Trophoblast cell (in vitro differentiated cells and primary cell): ENCODE measurements at places on chromosomes 12 and 14.

DNA sequence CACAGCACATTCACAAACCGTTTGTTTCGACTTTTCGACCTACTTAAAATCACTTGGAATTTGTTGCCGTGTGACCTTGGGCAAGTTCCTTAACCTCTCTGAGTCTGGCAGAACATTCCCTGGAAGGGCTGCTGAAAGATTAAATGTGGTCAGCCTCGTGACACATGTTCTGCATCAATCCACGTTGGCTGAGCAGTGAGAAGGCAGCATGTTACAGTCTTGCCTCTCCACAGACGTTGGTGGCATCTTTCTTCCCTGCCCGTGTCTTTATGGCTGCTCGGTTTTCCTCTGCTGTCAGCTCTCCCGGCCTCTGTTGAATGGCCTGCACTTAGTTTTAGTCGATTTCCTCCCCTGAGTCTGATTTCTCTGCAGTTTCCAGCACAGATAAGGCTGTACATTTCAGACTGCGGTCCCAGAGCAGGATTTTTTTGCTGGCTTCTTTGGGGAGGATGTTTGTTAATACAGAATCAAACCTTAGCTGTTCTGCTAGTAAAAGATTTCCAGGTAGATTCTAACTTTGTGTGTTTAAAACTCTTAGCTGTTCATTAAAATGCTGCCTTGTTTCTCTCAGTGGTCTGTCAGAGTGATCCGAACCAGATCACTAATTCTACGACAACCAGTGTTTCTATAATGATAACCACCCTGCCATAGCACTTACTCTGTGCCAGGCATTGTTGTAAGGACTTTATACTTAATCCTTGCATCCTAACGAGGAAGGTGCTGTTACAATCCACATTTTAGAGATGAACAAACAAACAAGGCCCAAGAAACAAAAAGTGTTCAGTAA lies 217.1 kb downstream of the CHST11 start:
- no peak for DNase-seq

GRCh38 chr12:65466911-65467310 lies 188.4 kb downstream of the MSRB3 start:
- no peak for DNase-seq

GRCh38 chr12:3491938-3492792 lies 1.2 kb downstream of the PRMT8 start:
- DNase-seq: peak; percentile 36

DNA sequence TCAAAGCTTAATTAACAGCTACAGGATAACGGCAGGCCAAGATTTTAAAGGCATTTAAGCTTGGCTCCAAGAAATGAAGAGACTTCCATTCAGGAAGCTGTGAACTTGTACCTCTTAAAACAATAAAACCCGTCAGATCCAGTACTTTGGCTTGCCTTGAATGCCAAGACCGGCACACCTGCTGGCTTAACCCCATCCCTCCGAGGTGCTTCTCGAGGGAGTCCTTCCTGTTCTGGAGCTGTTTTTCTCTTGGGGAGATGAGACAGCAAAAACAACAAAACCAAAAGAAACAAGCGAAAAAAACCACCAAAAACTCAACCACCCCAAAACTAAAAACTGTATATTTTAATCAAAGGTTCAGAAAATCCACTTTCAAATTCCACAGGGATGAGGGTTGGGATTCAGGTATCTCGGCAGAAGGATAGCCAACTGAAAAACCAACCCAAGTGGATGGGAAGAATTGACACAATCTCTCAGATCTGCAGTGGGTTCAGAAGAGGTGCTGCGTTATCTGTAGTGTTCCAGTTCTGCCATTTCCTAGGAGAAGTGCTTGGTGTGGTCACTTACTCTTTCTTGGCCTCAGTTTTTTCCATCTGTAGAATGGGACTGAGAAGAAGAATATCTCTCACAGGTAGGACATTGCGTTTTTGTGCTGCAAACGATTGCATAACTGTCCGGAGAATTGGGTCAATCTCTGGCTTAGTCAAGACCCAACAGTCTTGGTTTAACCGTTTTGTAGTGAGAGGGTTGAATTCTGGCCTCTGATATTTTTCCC lies 420.1 kb downstream of the VRK1 start:
- DNase-seq: no peak

GRCh38 chr14:60691383-60692113 lies 32.6 kb downstream of the SIX4 start:
- DNase-seq: no peak

DNA sequence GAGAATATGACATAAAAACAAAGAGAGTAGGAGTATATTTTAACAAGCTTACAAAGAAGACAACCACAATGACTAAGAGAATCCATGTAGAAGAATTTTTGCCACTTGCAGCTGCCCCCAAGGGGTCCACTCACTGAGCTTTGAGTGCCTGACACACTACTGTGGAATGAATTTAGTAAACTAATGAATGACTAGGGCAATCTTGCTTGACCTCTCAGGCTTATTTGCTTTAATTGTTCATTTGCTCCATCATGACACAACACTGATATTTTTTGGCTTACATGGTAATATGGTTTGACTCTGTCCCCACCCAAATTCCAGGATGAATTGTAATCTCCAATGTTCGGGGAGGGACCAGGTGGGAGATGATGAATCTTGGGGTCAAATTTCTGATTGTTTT lies 249.1 kb upstream of the FAR2 start:
- DNase-seq: no peak

DNA sequence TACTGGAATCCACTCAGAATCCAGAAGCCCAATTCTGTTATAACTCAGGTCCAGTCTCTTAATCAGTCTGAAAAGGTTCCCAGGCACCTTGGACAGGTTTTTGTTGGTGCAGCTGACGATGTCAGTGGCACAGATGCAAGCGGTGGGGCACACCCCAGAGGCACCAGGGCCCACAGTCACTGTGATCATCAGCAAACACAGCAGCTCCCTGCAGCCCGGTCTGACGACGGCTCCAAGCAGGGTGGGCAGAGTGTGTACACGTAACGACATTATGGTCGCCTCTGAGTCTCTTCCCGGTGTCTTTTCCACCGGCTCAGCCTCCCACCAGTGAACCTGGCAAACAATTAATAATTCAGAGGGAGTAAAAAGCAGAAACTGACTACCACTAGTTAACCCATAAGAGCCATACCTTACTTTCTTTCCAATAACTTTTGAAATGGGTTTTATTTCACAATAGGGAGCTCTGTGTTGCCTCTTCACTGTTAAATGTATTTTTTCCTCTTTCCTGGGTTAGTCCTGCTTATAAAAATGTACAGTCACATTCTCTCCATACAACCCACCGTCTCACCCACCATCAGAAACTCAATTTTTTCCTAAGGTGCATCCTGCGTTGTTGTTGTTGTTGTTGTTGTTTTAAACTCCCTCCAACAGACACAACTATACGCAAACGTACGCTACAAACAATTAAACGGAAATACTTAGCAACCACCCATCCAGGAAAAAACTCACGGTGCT lies 521 bp upstream of the PCED1B start:
- DNase-seq: no peak

DNA sequence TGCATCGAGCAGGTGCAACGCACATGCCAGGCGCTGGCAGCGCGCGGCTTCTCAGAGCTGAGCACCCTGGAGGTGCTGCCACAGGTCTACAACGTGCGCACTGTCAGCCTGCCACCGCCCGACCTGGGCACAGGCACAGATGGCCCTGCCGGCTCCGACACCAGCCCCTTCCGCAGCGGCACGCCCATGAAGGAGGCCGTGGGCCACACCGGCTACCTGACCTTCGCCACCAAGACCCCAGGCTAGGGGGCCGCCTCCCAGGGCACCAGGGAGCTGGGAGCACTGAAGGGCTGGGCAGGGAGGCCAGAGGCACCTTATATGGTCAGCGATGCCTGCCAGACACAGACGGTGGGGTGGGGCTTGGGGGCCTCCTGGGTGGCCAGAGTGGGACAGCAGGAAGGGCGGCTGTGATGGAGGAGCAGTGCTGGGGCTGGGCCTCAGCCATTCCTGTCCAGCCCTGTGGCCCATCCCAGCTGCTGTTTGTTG lies 5.6 kb downstream of the TRMT61A start:
- no peak for DNase-seq

- DNase-seq: peak; percentile 44
Measured at GRCh38 chr12:5123921-5124320, 80.2 kb downstream of the KCNA5 start.

DNA sequence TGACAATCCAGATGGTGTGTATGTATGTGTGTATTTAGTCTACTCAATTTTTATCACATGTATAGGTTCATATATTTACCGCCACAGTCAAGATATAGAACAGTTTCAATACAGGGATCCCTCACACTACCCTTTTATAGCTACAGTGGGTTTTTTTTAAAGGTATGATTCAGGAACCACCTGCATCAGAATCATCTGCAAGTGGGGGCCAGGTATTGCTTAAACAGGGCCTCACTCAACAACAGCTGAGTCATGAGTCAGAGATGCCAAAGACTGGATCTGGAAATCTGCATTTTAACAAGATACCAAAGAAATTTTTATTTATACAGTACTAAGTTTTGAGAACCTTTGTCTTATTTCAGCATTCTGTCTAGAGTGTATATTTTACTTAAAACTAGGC lies 117.6 kb downstream of the SLC35F4 start:
- DNase-seq: no peak

GRCh38 chr12:74418573-74418972 lies 119.1 kb upstream of the ATXN7L3B start:
- no peak for DNase-seq

- no peak for DNase-seq
Measured at GRCh38 chr14:83908419-83908818, 1621.5 kb upstream of the FLRT2 start.

GRCh38 chr12:124422142-124422569 lies 127.3 kb downstream of the RFLNA start:
- no peak for DNase-seq

- no peak for DNase-seq
Measured at GRCh38 chr14:93011141-93011529, 88.2 kb downstream of the CHGA start.

- no peak for DNase-seq
Measured at GRCh38 chr12:119870457-119870856, 6.7 kb downstream of the CIT start.

GRCh38 chr12:110636516-110636915 lies 22.6 kb downstream of the TCTN1 start:
- DNase-seq: no peak

DNA sequence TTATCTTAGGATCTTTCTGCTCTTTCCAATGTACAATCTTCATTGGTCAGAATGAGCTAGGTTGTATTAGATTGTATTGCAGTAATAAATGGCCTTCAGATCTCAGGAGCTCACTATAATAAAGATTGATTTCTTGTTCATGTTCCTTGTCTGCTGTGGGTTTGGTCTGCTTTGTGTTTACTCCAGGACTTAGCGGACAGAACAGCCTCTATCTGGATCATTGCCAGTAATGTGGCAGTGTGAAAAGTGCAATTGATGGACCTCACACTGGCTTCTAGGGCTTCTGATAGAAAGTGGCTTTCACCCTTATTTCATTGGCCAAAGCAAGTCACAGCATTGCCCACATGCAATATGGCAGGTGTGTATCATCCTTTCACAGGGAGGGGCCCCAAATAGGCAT lies 81.2 kb downstream of the BTG1 start:
- DNase-seq: no peak

- DNase-seq: no peak
Measured at GRCh38 chr12:14621826-14622225, 54.1 kb upstream of the PLBD1 start.

DNA sequence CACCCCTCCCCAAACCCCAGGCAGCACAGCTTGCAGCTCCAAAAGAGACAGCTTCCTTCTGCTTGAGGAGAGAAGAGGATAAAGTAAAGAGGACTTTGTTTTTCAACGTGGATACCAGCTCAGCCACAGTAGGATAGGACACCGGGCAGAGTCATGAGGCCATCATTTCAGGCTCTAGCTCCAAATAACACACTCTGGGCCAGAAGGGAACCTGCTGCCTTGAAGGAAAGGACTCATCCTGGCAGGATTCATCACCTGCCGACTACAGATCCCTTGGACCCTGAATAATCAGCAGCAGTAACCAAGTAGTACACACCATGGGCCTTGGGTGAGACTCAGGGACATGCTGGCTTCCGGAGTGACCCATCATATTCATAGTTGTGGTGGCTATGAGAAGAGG lies 10.4 kb upstream of the CKAP4 start:
- no peak for DNase-seq

DNA sequence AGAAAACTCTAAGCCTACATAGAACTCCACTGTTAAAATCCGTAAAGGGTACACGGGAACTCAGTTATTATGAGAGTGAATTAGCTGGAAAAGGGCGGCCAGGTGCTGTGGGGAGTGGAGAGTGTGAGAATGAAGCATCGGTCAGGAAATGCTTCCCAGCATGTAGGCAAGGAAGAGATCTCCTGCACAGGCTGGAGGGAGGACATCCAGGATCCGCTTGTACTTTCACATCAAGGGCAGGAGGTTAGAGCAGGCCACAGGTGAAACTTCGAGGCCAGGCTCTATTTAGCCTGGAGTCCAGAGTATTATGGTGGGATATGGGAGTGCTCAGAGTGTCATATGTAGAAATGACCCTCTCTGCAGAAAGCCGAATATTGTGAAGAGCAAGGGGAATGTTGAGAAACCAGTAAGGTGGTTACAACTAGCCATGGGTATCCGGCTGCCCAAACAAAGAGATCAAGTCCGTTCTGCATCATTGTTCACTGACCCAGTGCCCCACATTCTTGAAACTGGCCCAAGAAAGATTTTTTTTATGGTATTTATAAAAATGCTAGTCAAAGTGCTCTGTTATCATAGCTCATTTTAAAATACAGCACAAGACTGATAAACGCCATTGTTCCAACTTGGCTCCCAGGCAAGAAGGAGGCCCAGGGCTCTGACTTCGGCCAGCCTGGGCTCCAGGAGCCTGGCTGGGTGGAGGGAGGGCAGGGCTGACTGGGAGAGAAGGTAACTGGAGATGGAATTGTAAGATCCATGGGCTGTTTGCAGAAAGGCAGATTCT lies 79.4 kb upstream of the HIF1A start:
- DNase-seq: no peak

- DNase-seq: no peak
Measured at GRCh38 chr12:18323159-18323558, 61.8 kb downstream of the PIK3C2G start.

- DNase-seq: no peak
Measured at GRCh38 chr14:48725051-48725734, 861.0 kb downstream of the RPS29 start.

DNA sequence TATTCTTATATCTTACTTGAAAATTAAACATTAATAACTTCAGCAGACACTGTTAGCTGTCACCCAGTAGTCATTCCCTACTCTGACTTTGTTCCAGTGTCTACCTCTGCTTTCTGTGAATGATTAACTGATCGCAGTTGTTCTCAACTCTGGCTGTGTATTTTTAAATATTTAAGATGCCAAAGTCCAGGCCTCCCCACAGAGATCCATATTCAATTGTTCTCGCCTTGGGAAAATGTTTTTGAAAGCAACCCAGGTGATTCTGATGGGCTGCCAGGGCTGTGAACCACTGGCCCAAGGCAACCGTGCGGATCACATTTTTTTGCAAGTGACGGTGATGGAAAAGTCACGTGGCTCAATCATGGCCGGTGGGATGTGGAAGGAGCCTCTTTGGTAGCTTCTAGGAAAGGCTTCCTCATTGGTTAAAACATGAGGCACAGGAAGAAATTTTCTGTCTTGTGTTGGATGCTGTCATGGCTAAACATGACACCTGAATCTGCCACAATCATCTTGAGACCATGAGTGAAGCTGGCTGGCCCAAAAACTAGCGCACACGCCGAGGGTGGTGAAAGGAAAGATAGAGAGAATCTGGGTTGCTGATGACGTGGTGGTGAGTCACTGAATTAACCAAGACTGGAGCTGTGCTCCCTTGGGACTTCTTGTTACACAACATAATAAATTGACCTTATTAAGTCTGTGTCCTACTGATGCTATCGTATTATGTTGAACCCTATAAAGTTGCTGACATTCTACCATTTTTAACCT lies 37.2 kb downstream of the RDH12 start:
- DNase-seq: peak; percentile 66
